ENCODE measurements at places on chromosomes 2 and 18. TPM values are rescaled to one million over a fixed set of nuclear protein-coding genes. Genes with fewer than 3 reads are reported as not detected.
A peak's percentile ranks its signal among the peaks of the same experiment; 100 is the strongest.

The GALNT3 gene
- total RNA-seq, result 8.3 TPM

The MAPRE3 gene
- total RNA-seq, result 16.0 TPM

The MYCN gene
- 69.1 TPM for total RNA-seq

The NT5DC4 gene
- total RNA-seq, result not detected

The LOXHD1 gene
- total RNA-seq, result 0.14 TPM

The SAG gene
- not detected for total RNA-seq

The CCL20 gene
- 0.36 TPM for total RNA-seq

The IWS1 gene
- 47.0 TPM for total RNA-seq

The TACR1 gene
- total RNA-seq, result 0.09 TPM

The LHCGR gene
- not detected for total RNA-seq

The ITGA6 gene
- total RNA-seq, result 40.5 TPM

The NPPC gene
- total RNA-seq, result 0.73 TPM

The REG1B gene
- total RNA-seq, result not detected

The NETO1 gene
- total RNA-seq, result not detected

The MC5R gene
- total RNA-seq, result not detected

- H3K27ac ChIP-seq, result no peak overlapping the region
- no peaks in the 10 kb centered on the region for H3K36me3 ChIP-seq
- H3K4me3 ChIP-seq, result no peak overlapping the region
- no peaks in the 10 kb centered on the region for H3K27me3 ChIP-seq
- H3K4me1 ChIP-seq, result peaks cover 2% of the 10 kb centered on the region
- DNase-seq, result no peak
These were observed 62.3 kb upstream of the YWHAQ start for GRCh38 chr2:9693196-9693491.

- H3K36me3 ChIP-seq, result peaks cover 10% of the 10 kb centered on the region
- no peak overlapping the region for H3K27ac ChIP-seq
- no peak for DNase-seq
These were observed 79.6 kb downstream of the MSTN start for GRCh38 chr2:189982780-189983394.

DNA sequence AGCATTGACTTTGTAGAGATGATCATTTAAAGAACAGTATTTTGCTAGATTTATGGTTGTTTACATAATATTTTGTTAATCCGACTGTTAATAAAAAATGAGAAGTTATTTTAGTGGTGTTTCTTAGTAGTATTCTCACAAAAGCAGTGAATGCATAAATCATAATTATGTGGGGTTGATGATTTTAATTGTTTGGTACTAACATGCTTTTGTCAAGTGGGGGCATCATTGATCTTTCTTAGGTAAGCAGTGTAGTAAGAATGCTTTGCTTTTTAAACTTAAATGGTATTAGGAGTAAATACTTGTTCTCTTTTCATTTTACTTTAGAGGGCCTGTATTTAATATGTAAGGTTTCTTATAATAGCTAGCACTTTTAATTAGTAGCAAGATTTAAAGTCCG lies 109.2 kb upstream of the OTX1 start:
- peak overlapping the region; percentile 7 for H3K27ac ChIP-seq
- H3K4me3 ChIP-seq, result no peak overlapping the region
- no peaks in the 10 kb centered on the region for H3K27me3 ChIP-seq
- peaks cover 3% of the 10 kb centered on the region for H3K36me3 ChIP-seq
- peaks cover 8% of the 10 kb centered on the region for H3K4me1 ChIP-seq

DNA sequence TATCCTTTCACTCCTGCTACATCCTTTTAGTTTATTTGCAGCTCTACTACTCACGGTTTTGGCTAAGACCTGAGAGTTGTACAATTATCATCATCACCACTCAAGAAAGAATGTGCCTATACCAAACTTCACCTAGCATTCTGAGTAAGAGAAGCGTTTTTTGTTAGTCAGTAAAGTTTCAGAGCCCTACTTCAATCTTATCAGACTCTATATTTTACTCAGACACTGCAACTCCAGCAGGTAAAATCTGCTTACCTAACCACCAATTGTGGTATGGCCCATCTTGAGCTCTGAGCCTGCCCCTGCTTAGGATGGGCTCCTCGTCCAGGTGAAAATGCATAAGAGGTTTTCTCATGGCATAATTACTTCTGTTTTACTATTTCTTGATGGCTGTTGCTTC lies 37.1 kb downstream of the ICOS start:
- H3K36me3 ChIP-seq, result no peaks in the 10 kb centered on the region
- no peak for DNase-seq
- H3K27me3 ChIP-seq, result peaks cover 27% of the 10 kb centered on the region
- no peak overlapping the region for H3K27ac ChIP-seq
- H3K4me3 ChIP-seq, result no peak overlapping the region
- no peaks in the 10 kb centered on the region for H3K4me1 ChIP-seq

GRCh38 chr2:11856095-11856494 lies 109.7 kb downstream of the LPIN1 start:
- peaks cover 8% of the 10 kb centered on the region for H3K27me3 ChIP-seq
- H3K27ac ChIP-seq, result no peak overlapping the region
- peaks cover 12% of the 10 kb centered on the region for H3K36me3 ChIP-seq

DNA sequence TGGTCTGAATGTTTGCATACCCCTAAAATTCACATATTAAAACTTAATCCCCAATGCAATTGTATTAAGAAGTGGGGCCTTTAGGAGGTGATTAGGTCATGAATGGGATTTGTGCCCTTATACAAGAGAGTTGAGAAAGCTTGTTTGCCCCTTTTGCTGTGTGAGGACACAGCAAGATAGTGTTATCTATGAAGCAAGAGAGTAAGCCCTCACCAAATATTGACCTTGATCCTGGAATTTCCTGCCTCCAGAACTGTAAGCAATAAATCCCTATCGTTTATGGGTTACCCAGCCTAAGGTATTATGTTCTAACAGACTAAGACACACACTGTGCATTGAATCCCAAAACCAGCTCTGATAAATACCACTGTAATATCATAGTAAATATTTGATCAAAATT lies 32.2 kb downstream of the NR4A2 start:
- no peaks in the 10 kb centered on the region for H3K27me3 ChIP-seq
- H3K36me3 ChIP-seq, result no peaks in the 10 kb centered on the region
- H3K27ac ChIP-seq, result no peak overlapping the region

DNA sequence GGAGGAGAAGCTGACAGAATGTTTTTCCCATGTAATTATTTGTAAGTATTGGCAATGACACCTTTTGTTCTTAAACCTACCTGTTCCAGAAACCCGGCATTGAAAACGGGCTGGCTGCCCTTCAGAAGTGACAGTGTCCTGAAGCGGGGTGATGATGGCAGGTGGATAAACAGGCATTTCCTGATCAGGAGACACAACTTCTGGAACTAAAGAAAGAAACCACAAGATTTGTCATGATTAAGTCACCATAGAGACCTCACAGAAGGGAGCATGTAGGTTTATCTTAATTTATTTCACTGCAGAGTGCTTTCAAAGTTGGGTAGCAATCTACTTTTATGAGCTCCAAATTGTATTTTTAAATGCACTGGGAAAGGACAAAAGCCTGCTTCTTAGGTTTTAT lies 43.1 kb downstream of the TTN start:
- H3K4me1 ChIP-seq, result peaks cover 8% of the 10 kb centered on the region
- H3K27ac ChIP-seq, result no peak overlapping the region
- H3K4me3 ChIP-seq, result no peak overlapping the region

- H3K36me3 ChIP-seq, result peaks cover 4% of the 10 kb centered on the region
- H3K27ac ChIP-seq, result peak overlapping the region; percentile 75
- no peak overlapping the region for H3K4me3 ChIP-seq
These were observed 35.5 kb downstream of the ZEB2 start for GRCh38 chr2:144484201-144484948.

DNA sequence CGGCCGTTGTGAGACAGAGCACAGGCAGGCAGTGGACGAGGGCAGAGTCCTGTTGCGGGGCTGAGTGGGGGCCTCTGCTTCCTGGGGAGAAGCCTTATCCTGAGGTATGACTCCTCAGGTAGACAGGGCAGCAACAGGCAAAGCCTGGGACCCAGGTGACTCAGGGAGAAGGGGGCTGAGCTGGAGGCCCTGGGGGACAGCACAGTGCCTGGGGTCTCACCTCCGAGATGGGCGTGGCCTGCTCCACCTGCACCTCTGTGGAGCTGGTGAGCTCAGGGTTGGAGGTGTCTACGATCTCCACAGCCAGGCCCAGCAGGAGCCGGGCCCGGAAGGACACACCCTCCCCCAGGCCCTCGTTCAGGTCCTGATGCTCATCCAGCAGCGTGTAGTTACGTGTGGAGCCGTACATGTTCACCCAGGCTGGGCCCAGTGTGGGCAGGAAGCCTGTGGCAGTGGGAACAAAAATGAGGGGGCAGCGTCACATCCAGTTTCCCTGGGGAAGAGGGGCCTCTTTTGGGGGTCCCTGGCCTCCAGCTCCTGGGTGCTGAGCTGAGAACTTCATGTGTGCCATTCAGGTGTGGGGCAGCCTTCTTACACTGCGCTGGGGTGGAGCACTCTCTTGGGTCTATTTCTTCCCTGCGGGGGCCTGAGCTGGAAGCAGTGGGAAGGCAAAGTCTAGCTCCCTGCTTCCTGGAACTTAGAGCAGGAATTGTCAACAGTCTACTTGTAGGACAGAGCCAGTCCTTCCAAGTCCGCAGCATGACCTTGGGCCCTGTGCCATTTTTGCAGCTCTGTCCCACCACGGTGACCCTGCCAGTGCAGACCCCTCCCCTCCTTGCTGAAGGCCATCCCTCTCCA lies 2.9 kb upstream of the OTOF start:
- H3K4me3 ChIP-seq, result no peak overlapping the region
- DNase-seq, result no peak
- no peaks in the 10 kb centered on the region for H3K36me3 ChIP-seq
- H3K27me3 ChIP-seq, result peaks cover 4% of the 10 kb centered on the region
- H3K27ac ChIP-seq, result no peak overlapping the region

GRCh38 chr2:195055996-195056395 lies 601.0 kb upstream of the SLC39A10 start:
- no peaks in the 10 kb centered on the region for H3K4me1 ChIP-seq
- peaks cover 1% of the 10 kb centered on the region for H3K27me3 ChIP-seq
- H3K36me3 ChIP-seq, result no peaks in the 10 kb centered on the region

DNA sequence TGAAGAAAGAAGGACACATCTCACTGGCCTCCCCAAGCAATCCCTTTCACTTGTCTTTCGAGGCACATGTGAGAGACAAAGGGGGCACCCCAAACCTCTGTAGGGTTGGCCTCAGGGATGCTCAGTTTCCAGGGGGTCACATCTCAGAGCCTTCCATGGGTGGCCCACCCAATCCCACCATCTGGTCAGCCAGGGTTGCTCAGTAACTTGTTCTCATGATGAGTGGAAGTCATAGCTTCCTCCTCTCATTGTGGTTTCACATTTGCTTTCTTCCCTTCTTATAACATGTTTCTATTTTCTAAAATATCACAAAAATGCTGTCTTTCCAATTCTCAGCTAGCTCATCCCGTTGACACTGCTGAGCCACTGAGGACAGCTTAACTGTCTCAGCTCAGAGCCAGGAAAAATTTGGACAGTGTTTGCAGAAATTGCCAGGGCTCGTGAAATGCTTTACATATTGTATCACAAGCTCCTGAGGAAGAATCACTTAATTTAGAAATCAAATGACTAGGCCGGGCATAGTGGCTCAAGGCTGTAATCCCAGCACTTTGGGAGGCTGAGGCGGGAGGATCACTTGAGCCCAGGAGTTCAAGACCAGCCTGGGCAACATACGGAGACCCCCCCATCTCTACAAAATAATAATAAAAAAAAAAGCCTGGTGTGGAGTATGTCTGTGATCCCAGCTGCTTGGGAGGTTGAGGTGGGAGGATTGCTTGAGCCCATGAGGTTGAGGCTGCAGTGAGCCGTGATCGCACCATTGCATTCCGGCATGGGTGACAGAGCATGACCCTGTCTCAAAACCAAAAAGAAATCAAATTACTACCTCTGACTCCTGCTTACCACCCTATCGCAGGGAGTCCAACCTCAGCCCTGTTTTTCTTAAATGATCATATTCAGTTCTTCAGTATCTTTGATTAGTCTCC lies 129.3 kb downstream of the PRKCE start:
- no peak for DNase-seq
- no peaks in the 10 kb centered on the region for H3K4me1 ChIP-seq
- H3K27me3 ChIP-seq, result no peaks in the 10 kb centered on the region
- H3K4me3 ChIP-seq, result no peak overlapping the region
- no peak overlapping the region for H3K27ac ChIP-seq

GRCh38 chr2:96106991-96107707 lies 9.2 kb downstream of the ADRA2B start:
- H3K27me3 ChIP-seq, result no peaks in the 10 kb centered on the region
- no peak overlapping the region for H3K4me3 ChIP-seq
- H3K36me3 ChIP-seq, result no peaks in the 10 kb centered on the region

GRCh38 chr2:104583811-104584210 lies 270.1 kb upstream of the POU3F3 start:
- no peaks in the 10 kb centered on the region for H3K36me3 ChIP-seq
- H3K4me3 ChIP-seq, result no peak overlapping the region
- peaks cover 2% of the 10 kb centered on the region for H3K4me1 ChIP-seq
- H3K27ac ChIP-seq, result no peak overlapping the region
- DNase-seq, result no peak
- H3K27me3 ChIP-seq, result peaks cover 1% of the 10 kb centered on the region

DNA sequence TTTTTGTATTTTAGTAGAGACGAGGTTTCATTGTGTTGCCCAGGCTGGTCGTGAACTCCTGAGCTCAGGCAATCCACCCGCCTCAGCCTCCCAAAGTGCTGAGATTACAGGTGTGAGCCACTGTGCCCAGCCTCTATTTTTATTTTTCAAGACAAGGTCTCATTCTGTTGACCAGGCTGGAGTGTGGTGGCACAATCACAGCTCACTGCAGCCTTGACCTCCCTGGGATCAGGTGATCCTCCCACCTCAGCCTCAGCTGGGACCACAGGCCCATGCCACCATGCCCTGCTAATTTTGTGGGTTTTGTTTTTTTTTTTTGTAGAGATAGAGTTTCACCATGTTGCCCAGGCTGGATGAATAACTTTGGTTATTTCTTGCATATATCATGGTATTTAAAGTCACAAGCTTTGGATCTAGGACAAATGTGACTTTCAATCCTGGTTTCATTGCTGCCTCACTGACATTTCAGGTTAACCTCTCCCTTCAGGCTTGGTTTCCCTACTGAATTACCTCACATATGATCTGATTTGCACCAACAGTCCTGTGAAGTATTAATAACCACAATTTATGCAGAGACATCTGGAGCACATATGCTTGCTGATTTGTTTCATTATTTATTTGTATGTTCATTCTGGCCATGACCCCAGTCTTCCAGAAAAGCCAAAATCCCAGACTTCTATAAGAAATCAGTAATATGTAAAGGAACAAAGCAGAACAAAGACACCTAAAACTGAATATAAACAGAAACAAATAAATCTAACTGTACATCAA lies 17.5 kb upstream of the RAB31 start:
- no peaks in the 10 kb centered on the region for H3K27me3 ChIP-seq
- no peaks in the 10 kb centered on the region for H3K36me3 ChIP-seq
- no peak for DNase-seq
- peaks cover 6% of the 10 kb centered on the region for H3K4me1 ChIP-seq
- H3K4me3 ChIP-seq, result no peak overlapping the region

GRCh38 chr2:32228181-32228580 lies 36.5 kb downstream of the NLRC4 start:
- peak overlapping the region; percentile 78 for H3K27ac ChIP-seq
- H3K4me3 ChIP-seq, result no peak overlapping the region
- no peaks in the 10 kb centered on the region for H3K27me3 ChIP-seq
- DNase-seq, result no peak

DNA sequence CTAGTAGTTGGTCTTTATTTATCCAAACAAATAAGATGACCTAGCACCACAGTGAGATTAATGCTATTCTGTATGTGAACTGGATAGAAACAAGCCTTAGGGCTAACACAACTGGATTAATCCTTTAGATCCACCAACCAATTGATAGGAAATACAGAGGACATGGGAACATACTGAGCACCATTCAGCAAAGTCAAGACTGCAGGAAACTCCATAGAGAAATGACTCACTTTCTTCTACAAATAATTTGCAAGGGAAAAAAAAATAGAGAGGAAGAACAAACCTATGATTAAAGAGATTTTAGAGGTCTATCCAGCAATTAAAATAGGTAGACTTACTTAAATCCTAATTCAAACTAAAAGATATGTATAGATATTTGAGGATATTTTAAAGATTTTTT lies 23.9 kb downstream of the WDFY1 start:
- no peaks in the 10 kb centered on the region for H3K4me1 ChIP-seq
